ENCODE measurements at places on chromosomes 3 and 15.

DNA sequence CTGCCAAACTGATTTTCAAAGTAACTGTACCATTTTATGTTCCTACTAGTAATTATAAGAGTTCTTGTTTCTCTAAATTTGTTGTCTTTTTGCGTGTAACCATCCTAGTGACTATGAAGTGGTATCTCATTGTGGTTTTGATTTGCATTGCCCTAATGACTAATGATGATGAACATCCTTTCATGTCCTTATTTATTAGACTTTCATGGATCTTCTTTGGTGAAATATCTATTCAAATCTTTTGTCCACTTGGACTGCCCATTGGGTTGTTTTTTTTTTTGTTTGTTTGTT is 3.6 kb downstream of the OXSR1 start:
- DNase-seq, result no peak

- DNase-seq, result no peak
Measured at GRCh38 chr15:27399241-27399640, 428.3 kb downstream of the GABRG3 start.

DNA sequence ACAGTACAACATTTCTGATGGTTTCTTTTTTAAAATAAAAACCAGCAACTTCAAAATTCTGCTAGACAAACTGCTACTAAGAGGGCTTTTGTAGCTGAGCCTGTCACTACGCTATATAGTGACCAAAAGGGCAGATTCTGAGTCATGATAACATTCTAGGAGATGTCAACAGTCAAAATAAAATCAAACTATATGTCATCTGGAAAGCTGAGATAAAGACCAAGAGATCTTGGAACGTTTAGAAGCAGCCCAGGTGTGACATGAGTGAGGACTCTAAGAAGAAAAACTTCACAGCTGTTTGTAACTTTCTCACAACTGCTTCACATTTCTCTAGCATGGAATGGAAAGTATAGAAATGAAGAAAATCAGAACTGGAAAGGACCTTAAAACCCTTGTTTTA is 84.6 kb downstream of the FILIP1L start:
- DNase-seq, result no peak

DNA sequence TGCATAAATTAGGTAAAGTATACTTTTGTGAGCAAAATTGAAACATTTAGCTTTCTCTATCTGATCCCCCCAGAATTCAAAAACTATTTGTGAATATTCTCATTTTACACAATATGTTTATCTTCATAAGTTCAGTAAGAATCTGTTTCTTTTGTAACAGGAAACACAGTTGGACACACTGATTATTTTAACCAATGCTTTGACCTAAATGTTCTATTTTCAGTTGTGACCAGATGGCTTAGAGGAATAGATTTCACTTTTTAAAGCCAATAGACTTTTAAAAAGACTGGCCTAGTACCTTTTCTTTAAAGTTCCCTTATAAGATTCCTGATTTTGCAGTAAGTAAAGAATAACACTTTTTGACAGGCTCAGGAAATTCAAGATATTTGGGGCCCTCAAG is 74.0 kb upstream of the STRIT1 start:
- DNase-seq, result no peak

GRCh38 chr3:37825744-37826400 is 35.8 kb upstream of the CTDSPL start:
- DNase-seq, result no peak

DNA sequence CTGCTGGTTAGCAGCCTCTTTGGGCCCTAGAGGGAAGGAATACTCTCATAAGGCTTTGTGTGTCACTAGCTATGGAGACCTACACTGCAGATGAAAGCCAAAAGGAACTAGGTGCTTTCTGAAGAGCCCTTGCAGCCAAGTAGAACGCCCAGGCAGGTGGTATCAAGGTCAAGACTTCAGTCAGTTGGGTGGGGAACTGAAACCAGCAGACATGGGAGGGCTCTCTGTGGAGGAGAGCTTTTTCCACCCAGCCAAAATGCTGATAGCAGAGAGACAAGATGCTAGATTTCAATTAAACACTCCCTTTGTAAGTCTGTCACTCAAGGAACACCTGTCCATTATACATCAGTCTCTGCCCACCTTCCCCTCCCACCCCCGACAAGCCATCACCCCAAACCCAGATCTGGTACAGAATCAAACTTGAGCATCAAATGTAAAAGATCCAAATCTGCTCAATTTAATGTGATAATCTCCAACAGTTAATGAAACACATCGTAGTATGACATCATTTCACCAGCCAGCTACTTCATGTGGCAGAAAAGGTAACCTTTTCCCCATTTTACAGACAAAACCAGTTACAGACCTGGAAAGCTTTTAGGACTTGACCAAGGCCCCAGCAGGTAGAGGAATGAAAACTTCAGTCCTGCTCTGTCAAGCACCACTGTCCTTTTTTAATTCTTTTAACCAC is 14.6 kb downstream of the MRPS25 start:
- no peak for DNase-seq

GRCh38 chr3:148006508-148006907 is 597.3 kb downstream of the ZIC1 start:
- no peak for DNase-seq

DNA sequence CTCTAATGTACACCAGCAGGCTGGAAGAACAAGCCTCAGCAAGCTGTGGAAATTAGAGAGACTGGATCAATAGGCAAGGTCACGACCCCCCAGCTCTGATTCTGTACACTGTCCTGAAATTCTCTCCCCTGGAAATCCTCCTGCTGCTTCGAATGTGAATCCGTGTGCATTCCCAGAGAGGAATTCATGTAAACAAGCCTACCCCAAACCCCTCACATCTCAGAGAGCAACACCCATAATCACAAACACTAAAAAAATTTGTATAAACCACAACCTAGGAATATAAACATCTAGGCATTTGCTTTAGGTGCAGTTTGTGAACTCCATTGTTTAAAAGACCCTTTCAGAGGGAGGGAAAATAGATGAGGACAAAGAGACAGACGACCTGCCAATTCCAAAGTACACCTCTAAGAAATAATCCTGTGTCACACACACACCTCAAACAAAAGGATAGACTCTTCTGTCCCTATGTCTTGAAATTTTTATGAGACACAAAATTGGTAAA is 325.2 kb downstream of the WDR72 start:
- DNase-seq, result no peak

DNA sequence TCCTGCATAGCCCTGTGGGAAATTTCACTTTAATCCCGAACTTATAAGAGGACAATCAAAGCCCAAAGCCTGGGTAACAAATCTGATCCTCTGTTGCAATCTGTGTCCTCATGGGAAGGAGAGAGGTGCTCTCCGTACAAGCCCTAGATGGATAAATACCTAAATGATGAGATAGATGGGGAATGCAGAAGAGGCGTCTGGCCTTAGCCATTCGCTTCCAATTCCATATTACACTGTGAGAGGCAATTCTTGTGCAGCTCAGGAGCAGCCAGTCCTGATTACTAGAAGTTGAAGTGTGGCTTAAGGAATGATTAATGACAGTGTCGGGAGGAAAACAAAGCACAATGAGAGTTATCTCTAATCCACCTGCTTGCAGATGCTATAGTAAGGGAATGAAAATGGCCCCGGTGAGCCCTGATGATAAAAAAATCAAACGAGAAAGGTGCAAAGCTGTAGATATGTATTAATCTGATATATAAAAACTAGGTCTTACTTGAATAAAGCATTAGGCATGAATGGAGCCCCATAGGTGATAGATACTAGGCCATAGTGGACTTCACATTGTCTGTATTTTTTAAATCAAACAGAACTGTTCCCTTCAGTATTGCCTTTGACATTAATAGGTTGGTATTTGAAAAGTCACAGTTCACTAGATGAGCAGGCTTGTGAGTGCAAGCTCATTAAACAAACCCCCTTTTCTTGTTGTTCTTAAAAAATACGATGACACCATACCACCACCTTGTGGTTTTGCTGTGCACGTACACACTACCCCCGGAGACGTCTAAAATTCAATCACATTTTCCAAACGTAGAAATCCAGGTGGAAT is 54.2 kb upstream of the TMCO5A start:
- DNase-seq, result no peak

DNA sequence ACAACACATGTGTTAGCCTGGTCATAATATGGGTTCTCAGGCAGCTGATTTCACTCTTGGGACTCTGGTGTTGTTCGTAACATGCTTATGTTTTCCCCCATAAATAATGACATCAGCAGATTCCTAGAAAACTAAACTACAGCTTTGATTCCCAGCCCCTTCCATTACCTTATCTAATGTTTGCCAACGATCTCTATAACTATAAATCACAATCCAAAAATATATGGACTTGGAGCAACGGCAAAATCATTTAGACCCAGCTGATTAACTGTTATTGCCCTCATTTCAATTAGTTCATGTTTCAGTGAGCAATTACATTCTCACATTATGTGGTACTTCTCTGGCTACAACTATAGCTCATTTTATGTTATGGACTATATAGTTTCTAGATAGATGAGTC is 531.3 kb downstream of the MAGI1 start:
- DNase-seq, result no peak
